ENCODE measurements at places on chromosomes 3 and 15. TPM values are rescaled to one million over a fixed set of nuclear protein-coding genes. Genes with fewer than 3 reads are reported as not detected.
A peak's percentile ranks its signal among the peaks of the same experiment; 100 is the strongest.

DNA sequence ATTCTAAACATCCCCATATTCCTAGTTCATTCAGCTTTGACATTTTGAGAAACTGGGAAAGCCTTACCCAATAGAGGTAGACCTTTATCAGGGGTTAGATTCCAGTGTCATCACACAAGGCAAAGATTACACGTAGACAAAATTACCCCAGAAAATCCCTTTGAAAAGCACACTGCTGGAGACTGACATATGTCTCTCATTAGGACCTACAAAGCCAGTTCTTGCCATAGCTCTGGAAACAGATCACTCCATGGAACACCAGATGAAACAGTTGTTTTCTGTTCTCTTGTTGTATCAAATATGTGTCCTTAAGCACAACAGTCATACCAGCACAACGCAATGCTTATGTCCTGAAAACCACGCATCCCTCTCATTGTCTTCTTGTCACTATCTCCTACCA is 44.7 kb downstream of the RARB start:
- no peak for DNase-seq

- DNase-seq: no peak
These were observed 50.6 kb downstream of the KBTBD8 start for GRCh38 chr3:67048715-67049074.

MYEF2 gene
- 158 TPM for total RNA-seq

DNA sequence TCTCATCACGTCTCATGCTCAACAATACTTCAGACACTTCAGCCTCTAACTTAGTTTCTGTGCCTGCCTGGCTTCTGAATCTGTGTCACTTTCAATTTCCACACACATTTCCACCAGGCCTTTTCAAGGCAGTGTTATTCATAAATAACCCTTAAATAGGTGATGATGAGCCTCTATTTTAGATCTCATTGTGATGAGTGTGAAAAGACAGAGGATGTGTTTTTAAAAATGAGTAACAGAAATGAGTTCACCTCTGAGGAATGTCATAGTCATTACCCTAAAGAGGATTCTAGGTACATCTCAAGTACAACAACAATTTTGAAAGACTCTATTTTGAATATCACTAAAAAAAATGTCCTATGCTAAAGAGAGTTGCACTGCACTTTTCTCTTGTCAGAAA is 64.6 kb downstream of the STAC start:
- DNase-seq: no peak

SLCO2A1 gene
- 0.78 TPM for total RNA-seq

GRCh38 chr3:56700151-56700550 is 17.1 kb upstream of the TASOR start:
- no peak for DNase-seq

C15orf62 gene
- total RNA-seq: not detected

RASA2 gene
- 39.3 TPM for total RNA-seq

FBXL2 gene
- 70.8 TPM for total RNA-seq

MYO5C gene
- total RNA-seq: 1.2 TPM

DNA sequence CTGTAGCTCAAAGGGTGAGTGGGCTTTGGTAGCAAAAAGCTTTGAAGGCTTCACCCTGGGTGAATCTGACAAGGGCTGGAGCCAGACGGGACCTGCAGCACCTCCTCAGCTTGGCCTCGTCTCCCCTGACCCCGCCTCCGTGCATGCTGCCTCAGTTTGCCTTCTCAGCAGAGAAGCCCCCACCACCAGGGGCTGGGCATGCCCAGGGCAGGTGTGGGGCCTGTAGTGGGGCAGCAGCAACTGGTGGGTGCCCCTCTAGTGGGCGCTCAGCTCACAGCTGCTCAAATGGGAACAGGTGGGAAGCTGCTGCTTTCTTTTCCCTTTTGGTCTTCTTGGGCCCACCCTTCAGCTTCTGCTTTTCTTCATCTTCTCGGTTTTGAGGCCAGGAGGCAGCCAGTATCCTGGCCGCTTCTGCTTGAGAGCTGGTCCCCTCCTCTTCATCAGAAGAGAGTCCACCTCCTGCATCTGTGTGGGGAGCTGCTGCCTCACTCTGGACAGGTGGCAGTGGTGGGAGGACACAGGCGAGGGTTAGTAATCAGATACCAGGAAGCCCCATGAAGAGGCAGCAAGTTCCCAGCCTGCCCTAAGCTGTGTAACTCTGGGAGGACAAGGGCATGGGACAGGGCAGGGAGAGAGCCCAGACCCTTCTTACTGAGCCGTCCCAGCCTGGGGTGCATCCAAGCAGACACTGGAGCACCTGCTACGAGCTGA is 21.0 kb downstream of the TMEM43 start:
- DNase-seq: no peak

CEMIP gene
- 4.4 TPM for total RNA-seq

DNA sequence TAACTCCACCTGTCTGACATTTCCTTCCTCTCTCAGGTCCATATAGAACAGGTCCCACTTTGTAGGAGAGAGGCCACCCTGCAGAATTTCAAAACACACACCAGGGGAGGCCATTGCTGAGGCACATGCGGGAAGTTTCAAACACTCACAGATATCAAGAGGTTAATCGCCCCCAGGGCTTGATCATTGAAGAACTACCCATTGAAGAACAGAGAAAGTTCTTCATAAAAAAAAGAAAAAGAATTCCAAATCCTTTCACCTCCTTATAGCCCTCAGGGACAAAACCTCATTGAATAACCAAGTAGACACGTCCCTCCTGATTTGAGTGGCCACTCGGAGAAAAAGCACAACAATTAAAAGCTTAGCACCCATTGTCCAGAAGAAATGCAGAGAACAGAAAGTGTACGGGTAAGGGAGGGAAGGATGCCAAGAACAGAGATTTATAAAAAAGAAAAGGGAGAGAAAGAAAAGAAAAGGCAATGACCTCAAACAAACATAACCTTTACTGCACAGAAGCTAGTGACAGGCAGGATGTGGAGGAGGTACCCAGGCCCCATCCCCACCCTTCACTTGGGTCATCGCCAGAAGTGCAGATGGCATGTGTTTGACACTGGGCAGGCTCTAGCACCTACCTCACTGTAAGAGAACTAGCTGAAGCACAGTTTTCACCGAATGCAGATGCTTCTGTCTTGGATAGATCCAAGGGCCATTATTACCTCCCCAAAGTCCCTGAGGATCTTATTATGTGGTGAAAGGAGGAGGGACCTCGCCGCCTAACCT is 112.3 kb upstream of the HES1 start:
- no peak for DNase-seq

PPM1L gene
- total RNA-seq: 90.3 TPM

DNA sequence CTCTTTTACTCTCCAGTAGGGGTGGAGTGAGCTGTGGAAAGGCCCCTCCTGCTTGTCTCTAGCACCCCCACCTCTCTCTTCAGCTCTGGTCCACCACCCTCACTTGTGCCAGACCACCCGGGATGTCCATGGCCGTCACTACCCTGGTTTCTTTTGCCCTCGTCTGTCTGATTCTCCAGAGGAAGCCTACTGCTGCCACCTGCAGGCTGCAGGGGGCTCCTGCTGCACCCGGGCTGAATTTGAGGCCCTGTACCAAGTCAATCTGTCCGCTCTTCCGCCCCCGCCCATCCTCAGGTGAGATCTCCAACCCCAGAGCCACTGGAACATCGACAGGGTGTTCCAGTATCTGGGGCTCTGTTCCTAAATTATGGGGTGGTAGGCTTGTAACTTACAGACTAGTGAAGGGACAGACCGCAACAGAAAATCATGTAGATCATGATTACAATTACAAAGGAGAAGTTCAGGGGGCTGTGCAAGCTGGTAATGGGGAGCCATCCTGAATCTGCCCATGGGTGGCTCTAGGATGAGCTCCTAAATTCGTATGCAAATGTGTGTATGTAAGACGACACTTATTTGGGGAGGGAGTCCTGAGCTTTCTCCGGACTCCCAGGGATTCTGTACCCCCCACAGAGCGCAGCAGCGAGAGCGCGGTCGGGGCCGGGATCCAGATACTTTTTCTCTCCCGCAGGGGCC is 683 bp upstream of the UNC45A start:
- DNase-seq: peak; percentile 73

GRCh38 chr3:151983538-151983937 is 110.1 kb downstream of the SUCNR1 start:
- no peak for DNase-seq

- no peak for DNase-seq
These were observed 861.9 kb upstream of the ARPP21 start for GRCh38 chr3:34777386-34777785.

GRCh38 chr15:91936182-91936775 is 82.8 kb downstream of the SLCO3A1 start:
- DNase-seq: no peak

DNA sequence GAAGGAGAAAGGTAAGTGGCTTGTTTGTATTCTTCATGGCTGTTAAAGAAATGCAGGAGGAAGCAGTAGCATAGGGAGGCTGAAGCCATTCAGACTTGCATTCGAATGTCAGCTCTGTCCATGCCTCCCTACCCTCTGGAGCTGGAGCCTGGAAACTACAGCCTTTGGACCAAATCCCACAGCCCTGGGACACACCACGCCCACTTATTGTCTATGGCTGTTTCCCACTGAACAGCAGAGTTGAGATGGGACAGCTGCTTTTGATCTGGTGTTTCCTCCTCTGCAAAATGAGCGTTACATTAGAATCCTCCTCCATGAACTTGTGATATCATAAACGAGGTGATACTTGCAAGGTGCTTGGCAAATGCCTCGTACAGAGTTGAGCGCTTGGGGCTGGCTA is 3.6 kb downstream of the FAM107A start:
- no peak for DNase-seq

DNA sequence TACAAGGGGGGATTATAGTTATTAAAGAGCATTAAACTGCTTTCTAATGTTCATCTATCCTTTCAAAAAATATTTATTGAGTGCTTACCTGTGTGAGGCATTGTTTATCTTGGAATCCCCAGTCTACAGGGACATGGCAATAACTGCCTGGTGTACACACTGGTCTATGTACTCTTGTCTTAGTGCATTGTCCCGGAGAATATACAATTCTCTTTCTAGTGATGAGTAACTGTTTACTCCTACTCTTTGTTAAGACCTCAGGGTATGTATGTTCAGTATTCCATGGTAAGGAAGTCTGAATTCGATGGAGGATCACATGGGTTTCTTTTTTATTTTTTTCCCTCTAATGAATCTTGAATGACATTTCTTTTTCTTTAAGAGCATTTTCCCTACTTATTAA is 772.4 kb upstream of the NR2F2 start:
- no peak for DNase-seq

DNA sequence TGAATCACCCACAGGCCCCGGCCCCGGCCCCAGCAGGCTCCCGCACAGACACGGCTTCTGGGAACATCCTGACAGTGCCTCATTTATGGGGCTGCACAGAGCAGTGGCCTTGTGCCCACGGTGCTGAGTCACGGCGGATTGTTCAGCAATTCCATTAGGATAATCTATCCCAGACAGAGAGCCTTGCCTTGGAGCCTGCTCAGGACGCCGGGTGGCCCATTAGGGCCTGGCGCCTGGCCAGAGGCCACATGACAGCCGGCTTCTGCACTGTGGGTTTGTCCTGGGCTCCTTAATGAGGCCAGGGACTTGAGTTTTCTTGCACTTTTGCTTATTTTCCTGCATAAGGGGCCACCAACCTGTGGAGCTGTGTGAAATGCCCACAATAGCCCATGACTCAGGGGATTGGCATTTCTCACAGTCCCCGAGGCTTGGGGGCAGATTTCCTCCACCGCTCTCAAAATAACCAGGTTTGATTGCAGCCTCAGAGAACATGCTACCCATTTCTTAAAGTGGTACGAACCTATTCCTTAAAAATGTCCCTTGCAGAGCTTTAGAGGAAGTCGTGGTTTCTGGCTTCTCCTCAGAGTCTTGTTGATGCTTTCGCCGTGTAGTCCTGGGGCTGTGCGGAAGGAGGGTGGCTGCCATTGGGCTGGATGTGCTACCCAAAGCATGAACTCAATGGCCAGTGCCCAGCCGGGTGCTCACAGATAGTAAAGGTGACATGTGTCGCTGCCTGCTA is 19.0 kb downstream of the SYNM start:
- DNase-seq: peak; percentile 88

- no peak for DNase-seq
These were observed 18.5 kb upstream of the ERICH6 start for GRCh38 chr3:150722267-150722666.

GRCh38 chr3:16906682-16907081 is 21.9 kb downstream of the PLCL2 start:
- DNase-seq: no peak

DNA sequence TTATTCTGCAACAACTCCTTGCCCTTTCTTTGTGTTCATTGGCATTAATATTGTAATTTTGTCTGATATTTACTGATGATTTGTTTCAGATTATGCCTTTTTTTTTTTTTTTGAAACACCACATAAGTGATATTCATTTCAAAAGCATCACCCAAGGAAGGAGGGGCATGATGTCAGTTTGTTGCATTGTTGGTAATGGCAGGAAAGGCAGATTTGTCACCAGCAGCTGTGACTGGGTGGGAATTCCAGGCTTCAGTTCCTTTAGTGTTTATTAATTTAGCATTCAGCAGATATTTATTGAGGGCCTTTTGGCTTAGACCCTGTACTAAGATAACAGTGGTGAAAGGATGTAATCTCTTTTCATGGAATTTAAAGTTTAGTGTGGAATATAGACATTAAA is 19.5 kb downstream of the SENP2 start:
- no peak for DNase-seq

DNA sequence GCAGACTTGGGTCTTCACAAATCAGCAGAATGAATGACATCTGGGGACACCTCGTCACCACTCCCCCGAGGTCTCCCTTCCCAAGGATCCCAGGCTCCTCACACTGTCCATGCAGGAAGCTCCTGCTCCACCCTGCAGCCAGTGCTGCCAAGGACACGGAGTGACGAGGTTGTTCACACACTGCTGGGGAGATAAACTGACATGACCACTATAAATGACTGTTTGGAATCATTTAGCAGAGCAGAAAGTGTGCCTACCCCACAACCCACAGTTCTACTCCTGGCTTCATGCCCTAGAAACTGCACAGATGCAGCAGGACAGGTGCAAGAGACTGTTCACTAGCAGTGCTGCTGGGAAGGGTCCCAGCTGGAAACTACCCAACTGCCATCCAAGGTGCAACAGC is 19.7 kb upstream of the PRSS50 start:
- DNase-seq: no peak

ATP8B4 gene
- 6.6 TPM for total RNA-seq

GRCh38 chr3:168048414-168049330 is 47.1 kb downstream of the GOLIM4 start:
- no peak for DNase-seq

GRCh38 chr15:69468241-69469121 is 15.9 kb downstream of the RPLP1 start:
- no peak for DNase-seq

SPATA12 gene
- not detected for total RNA-seq

- DNase-seq: no peak
These were observed 11.9 kb upstream of the PLA2G4D start for GRCh38 chr15:42106288-42106687.

DNA sequence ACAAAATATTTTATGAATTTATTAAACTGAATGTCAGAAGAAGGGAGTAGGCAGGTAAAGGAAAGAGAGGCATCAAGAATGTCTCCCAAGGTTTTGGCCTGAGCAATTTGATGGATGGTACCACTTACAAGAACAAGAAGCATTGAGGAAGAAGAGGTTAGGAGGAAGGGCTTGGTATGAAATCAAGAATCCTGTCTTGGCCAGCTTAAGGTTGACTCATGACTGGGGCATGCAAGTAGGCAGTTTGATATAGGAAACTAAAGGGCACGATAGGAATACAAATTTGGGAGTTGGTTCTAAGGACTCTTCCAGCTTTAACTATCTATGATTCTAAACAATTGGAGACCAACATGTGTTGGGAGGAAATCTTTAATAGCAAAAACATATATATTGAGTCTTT is 79.1 kb downstream of the NTRK3 start:
- no peak for DNase-seq

- DNase-seq: no peak
These were observed 856 bp downstream of the NPAP1 start for GRCh38 chr15:24676431-24676830.

GRCh38 chr3:106401666-106402490 is 533.1 kb upstream of the CBLB start:
- DNase-seq: no peak

RBP2 gene
- total RNA-seq: not detected

Measured in occipital lobe (tissue), 3 donors.